ENCODE measurements at places on chromosomes 1 and 21.

GRCh38 chr1:58885998-58886397 lies 102.2 kb upstream of the JUN start:
- DNase-seq = no peak

- DNase-seq = no peak
Measured at GRCh38 chr1:59732214-59732955, 82.4 kb upstream of the HOOK1 start.

GRCh38 chr1:53653200-53653575 lies 85.8 kb downstream of the GLIS1 start:
- DNase-seq = no peak

DNA sequence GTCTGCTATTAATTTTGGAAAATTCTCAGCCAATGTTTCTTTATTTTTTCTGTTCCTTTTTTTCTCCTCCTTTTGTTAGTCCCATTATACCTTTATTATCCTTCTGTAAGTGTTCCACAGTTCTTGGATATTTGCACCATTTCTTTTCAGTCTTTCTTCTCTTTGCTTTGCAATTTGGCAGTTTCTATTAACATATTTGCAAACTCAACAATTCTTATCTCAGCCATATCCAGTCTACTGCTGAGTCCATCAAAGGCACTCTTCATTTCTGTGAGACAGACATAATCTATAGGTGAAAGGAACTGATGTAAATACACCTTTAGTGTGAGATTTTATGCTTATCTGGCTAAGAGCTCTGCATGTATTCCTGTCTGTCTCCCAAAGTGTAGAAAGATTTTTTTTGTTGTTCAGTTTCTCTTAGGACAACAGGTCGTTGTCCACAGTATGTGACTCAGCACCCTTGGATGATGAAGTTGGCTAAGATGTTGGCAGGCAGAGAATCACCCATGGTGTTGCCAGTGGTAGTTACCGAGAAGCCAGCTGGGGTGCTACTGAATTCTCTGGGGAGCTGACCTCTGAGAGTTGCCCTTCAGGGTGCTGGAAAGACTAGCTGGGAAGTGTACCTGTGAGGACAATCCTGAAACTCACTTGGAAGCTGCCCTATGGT lies 38.4 kb downstream of the LEPR start:
- no peak for DNase-seq

DNA sequence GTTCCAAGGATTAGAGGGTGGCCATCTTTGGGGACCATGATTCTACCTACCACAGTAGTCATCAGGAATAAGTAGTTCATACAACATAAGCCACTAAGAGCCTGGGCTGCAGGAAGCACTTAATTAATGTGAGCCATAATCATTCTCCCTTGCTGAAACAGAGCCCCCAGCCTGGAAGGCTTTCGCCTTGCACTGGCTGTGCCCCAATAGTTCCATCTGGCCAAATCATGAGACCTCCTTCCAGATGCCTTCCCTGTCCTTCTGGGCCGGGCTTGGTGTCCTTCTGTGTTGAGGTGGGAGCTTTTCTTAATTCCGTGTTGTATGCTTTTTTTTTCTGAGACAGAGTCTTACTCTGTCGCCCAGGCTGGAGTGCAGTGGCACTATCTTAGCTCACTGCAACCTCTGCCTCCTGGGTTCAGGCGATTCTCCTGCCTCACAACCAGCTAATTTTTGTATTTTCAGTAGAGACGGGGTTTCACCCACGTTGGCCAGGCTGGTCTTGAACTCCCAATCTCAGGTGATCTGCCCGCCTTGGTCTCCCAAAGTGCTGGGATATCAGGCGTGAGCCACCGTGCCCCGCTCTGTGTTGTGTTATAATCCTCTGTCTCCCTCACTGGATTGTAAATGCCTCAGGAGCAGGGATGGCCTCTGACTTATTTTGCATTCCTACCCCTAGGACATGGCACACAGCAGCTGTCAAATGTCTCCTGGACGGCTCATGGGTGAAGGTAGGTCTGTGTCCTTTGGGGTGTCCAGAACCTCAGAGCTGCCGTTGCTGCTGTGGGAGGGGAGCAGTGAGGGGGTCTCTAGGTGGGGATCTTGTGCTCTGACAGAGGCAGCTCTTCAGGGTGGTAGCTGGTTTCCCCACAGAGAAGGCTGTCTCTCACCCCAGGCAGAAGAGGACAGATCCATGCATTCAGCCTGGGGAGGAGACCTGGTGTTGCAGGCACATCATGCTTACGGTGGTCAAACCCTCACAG lies 10.1 kb downstream of the GNG4 start:
- no peak for DNase-seq

GRCh38 chr1:85569737-85570404 lies 10.7 kb upstream of the CCN1 start:
- no peak for DNase-seq

DNA sequence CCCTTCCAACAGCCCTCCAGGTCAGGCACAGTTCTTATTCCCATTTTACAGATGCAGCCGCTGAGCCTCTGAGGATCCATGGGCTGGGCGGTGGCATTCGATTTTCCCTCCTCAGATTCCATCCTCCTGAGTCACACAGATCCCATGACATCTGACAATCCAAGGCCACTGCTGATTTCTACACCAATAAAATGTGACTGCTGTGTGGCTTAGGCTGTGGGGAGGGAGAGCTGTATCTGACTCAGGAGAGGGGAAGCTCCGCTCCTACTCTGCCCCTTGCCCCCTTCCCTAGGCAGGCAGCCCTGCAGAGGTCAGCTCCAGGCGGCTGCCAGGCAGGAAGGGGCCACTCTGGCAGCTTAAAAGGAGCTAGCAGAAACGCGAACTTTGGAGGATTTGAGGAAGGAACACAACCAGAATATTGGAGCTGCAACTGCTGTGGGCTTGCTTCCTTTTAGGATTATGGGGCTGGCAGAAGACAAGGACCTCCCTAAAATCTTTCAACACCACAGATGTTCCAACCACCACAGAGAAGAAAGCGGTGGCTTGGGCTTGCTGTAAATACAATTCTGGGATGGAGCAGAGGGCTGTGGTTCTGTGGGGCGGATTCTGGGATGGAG lies 50.0 kb downstream of the MRPL37 start:
- no peak for DNase-seq

- no peak for DNase-seq
Measured at GRCh38 chr1:91746728-91747338, 139.1 kb downstream of the TGFBR3 start.

GRCh38 chr1:236045771-236046170 lies 19.1 kb downstream of the NID1 start:
- DNase-seq = no peak

Measured in iPS DF 6.9 (cell line).